ENCODE measurements at places on chromosomes 3 and 15.

GRCh38 chr15:40379853-40380252 lies 2.7 kb upstream of the KNSTRN start:
- DNase-seq, result no peak

DNA sequence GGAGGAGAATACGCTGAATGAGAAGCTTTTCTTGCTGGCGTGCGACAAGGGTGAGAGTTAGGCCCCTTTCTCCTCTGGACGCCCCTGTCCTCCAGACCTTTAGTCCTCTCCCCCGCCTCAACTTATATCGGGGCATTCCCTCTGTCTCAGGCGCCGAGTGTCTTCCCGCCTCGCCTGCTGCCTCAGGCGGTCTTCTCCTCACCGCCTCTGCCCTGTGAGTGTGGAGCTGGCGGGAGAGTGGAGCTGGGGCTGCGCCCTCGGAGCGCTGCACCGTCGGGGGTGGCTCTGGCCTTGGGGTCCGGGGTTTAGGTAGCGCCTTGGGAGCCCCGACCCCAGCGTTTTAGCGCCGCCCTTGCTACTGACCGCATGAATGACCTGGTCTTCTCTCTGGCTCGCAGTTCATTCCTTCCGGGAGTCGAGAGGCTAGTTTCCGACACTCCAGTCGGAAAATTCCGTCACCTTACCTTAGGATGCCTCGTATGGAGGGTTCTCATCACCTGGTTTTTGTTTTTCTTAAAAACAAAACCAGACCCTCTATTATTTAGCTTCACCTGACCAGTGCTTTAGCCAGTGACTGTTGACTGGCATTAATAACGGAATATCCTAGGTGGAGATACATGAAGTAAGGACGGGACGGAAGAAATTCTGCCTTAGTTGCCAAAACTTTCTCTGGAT lies 985 bp downstream of the TRPC1 start:
- DNase-seq, result no peak

DNA sequence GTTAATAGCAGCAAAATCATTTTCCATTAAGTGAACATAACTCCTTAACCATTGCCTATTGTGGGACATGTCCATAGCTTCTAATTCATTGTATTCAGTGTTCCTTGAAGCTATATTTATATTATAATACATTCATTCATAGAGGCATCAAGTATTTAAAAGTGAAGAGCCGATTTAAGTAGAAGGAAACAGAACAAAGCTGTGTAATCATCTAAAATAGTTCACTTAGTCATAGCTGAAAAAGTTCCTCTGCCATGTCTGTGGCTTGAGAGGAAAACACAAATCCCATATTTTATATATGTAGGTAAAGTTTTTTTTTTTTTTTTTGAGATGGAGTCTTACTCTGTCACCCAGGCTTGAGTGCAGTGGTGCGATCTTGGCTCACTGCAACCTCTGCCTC lies 54.5 kb downstream of the TMEM108 start:
- DNase-seq, result no peak

DNA sequence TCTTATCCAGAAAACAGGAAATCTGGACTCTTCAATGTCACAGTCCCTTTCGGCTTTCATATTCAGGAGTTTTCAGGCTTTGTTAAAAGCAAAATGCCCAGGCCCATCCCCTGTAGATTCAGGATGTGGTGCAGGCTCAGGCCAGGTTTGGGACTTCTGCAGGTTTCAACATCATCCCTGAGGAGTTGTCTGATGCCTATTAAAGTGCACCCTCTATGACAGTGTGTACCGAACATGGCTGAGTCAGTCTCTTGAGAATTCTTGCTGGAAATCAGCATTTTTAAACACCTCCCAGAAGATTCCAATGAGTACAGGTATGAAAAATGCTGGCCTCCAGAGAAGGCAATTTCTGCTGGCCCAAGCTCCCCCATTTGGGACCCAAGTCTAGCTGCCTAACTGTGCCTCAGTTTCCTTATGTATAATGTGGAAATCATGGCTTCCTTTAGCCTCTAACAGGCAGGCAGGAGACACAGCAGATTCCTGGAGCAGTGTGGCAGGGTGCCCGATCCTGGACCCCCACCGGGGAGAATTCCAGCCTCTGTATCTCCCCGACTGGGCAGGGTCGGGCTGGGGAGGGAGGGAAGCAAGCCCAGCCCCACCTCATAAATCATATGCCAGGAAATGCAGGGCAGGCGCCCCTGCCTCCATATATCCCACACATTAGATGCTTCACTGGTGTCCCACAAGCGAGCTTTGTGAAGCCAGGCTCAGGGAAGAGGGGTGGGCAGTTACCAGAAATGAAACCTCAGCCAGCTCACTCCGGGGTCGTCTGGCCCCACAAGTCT lies 44.4 kb upstream of the SLC6A11 start:
- DNase-seq, result no peak

GRCh38 chr3:39531066-39531465 lies 63.6 kb downstream of the MOBP start:
- DNase-seq, result no peak

DNA sequence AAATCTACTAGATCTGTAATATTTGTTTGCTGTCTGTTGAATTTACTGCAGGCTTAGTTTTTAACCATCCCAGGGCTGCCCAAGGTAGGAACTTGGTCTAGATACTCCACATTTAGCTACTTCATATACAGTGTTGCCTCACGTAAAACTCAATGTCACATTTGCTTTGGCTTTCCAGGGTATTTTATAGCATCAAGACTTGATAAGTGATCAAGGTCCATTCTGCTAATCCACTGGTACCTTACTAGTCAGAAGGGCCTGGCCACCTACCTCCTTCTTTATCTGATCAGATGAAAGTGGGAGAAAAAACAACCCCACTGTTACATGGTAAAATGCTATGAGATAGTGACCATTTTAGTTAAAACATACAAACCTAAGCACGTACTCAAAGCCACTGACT lies 25.5 kb upstream of the GREM1 start:
- DNase-seq, result no peak

GRCh38 chr3:105948101-105948500 lies 79.3 kb upstream of the CBLB start:
- no peak for DNase-seq

- no peak for DNase-seq
Measured at GRCh38 chr3:35426366-35426958, 212.9 kb upstream of the ARPP21 start.

- no peak for DNase-seq
Measured at GRCh38 chr3:146308682-146309081, 57.8 kb upstream of the PLSCR4 start.

GRCh38 chr3:128489674-128489926 lies 3.4 kb downstream of the GATA2 start:
- DNase-seq, result no peak

DNA sequence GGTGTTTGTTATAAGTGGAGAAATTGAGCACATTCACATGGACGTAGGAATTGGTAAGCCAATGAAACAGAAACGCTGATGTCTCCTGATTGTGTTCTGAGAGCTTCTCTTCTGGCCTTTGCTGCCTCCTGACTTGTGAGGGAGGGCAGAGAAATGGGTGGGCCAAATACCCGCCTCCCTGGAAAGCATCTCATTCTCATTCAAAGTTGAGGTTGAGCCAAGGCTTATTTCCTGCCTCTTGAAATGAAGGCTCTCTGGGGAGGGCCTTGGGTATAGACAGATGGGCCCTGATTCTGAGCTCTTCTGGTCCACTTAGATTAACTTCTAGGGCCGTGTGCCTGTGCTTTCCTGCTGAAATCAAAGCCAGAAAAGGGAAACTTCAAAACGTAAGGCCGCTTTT lies 57.4 kb upstream of the MYZAP start:
- no peak for DNase-seq

- DNase-seq, result no peak
Measured at GRCh38 chr15:83545804-83546511, 98.8 kb downstream of the SH3GL3 start.

GRCh38 chr3:56339244-56339643 lies 129.0 kb downstream of the ERC2 start:
- DNase-seq, result no peak

GRCh38 chr3:163773136-163773535 lies 1305.2 kb downstream of the SI start:
- no peak for DNase-seq

- no peak for DNase-seq
Measured at GRCh38 chr3:197331131-197331530, 32.7 kb upstream of the DLG1 start.

- DNase-seq, result no peak
Measured at GRCh38 chr3:174253940-174254339, 605.2 kb upstream of the NAALADL2 start.

DNA sequence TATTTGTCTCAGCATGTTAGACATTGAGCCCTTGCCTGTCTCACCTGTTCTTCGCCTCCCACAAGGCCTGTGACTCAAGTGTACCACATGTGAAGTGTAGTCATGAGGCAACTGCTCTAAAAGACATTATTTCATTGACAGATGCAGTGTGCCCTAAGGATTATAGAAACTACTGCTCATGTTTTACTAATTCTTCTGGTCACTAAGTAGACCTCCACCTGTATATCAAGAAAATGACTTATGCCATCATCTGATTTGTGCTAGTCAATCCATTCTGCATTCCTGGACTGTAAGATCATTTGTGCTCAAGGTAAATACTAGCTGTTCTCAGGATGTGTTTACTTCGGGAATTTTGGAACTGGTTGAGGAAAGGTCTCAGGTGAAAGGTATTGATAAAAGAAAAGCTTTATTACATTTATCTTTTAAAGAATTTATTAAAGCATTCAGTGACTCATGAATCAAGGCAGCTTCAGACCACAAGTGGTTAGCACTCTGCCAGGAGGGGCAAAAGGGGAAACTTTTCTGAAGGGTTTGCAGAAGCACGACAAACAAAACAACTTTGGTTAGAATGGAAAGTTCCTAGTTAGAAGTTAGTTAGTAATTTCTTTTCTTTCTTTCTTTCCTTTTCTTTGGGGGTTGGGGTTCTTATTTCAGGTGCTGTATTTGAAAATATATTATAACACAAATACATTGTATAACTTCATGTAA lies 465.3 kb upstream of the CBLB start:
- peak; percentile 28 for DNase-seq

- no peak for DNase-seq
Measured at GRCh38 chr3:62132027-62132602, 241.2 kb downstream of the FEZF2 start.

DNA sequence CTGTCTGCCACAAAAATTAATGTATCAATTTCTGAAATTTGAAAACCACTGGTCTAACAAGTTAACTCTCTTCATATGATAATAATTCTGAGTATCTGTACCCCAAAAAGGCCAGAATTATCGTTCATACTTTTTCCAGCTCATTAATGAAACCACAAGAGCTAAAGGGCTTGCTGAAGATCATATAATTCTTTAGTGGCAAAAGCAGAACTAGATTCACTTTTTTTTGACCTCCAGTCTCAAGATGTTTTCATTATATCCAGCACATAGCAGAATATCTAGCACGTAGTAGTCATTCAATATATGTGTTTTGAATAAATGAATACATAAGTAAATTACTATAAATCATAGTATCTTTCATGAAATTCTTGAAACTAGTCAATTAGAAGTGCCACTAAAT lies 246.7 kb upstream of the KCNH8 start:
- DNase-seq, result no peak

DNA sequence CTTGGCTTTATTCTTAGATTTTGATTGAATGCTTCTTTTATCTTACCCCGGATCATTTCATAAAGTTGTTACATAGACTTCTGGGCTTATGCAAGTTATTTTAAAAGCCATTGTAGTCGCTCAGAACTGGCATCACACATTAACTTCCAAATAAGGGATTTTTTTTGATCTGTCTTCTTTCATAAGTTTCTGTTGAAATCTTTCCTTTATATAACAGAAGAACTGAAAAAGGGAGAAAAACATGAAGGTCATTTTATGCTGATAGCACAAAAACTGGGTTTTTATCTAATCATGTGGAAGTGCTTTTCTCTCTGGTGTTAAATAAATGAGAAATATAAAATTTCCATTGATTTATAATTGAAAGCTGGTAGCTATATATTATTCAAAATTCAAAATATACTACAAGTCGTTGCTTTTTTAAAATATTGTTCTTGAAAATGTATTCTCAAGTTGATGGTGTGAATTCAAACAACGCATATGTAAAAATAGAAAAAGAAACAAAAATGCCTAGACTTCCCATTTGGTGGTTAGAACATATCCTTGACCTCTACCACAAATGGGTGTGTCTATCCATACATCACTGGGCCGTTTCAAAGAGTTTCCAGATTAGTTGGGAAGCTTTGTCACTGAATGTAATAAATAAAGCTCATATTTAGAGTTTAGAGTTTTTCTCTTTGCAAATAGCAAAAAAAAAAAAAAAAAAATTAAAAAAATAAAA lies 258.3 kb upstream of the ZPLD1 start:
- no peak for DNase-seq

Measured in CD4-positive, alpha-beta T cell treated with Interleukin-6 at 100 ng/mL for 8 hours (primary cell).